ENCODE measurements at places on chromosomes 6 and 20.
A peak's percentile ranks its signal among the peaks of the same experiment; 100 is the strongest.

- no peak for DNase-seq
Measured at GRCh38 chr6:25949695-25950094, 12.9 kb upstream of the TRIM38 start.

DNA sequence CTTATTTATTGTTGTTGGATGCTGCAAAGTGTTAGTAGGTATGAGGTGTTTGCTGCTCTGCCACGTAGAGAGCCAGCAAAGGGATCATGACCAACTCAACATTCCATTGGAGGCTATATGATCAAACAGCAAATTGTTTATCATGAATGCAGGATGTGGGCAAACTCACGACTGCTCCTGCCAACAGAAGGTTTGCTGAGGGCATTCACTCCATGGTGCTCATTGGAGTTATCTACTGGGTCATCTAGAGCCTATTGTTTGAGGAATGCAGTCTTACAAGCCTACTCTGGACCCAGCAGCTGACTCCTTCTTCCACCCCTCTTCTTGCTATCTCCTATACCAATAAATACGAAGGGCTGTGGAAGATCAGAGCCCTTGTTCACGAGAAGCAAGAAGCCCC, 12.1 kb downstream of the MICB start:
- DNase-seq = no peak

- DNase-seq = no peak
Measured at GRCh38 chr6:36054956-36055355, 27.3 kb downstream of the MAPK14 start.

DNA sequence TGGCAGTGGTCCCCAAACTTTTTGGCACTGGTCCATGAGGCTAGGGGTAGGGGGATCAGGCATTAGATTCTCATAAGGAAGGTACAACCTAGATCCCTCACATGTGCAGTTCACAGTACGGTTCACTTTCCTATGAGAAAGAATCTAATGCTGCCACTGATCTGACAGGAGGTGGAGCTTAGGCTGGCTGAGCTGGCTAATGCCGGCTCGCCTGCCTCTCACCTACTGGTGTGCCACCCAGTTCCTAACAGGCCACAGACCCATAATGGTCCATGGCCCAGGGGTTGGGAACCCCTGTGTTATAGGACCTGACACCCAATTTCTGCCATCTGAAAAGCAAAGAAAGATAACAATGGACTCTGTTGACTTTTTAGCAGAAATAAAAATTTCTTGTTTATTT, 199.6 kb downstream of the GMPR start:
- DNase-seq = no peak

DNA sequence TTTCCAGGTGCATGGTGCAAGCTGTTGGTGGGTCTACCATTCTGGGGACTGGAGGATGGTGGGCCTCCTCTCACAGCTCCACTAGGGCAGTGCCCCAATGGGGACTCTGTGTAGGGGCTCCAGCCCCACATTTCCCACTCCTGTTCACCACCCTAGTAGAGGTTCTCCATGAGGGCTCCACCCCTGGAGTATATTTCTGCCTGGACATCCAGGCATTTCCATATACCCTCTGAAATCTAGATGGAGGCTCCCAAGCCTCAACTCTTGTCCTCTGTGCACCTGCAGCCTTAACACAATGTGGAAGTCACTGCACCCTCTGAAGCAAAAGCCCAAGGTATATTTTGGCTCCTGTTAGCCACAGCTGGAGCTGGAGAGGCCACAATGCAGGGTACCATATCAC, 393.5 kb downstream of the RNGTT start:
- no peak for DNase-seq

DNA sequence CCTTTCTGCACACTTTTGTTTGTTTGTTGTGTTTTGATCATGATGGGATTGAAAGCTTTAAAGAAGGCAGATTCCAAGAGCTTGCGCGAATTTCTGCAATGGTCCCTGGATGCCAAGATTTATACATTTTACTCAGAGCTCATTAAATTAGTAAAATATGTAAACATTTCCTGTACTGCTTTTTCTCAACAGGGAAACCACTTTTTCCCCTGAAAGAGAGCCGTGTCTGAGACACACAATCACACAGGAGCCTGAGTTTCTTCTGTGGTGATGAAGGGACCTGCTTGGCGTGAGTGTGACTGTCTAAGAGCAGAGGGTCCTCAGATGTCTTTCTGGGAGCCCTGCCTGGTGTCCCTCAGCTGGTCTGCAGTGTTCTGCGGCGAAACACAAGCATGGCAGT, 12.1 kb upstream of the TAGAP start:
- DNase-seq = no peak

- DNase-seq = no peak
Measured at GRCh38 chr6:95629551-95629950, 52.2 kb downstream of the MANEA start.

GRCh38 chr6:136343700-136344099, 54.1 kb upstream of the BCLAF1 start:
- DNase-seq = no peak

DNA sequence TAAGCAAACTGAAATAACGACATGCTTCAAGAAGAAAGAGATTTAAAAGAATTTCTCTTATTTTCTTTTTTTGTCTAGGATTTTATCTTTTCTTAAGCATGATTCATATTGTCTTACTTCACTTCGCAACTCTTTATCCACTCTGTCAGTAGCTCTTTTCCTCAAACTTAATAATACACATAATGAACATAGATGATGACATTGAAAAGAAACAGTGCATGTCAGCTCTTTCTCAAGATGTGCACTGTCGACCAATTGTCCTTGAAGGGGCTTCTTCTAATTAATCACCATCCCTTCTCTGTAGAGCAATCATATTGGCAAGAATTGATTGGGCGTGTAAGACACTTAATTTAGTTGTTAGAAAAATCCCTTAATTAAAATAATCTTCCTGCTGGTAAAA, 356.5 kb downstream of the EYS start:
- DNase-seq = no peak

- no peak for DNase-seq
Measured at GRCh38 chr20:37261714-37262113, at the start of gene GHRH. Gene GHRH (minus strand): TSS chr20:37261814. CDS start chr20:37256889, 4,925 bp downstream.

DNA sequence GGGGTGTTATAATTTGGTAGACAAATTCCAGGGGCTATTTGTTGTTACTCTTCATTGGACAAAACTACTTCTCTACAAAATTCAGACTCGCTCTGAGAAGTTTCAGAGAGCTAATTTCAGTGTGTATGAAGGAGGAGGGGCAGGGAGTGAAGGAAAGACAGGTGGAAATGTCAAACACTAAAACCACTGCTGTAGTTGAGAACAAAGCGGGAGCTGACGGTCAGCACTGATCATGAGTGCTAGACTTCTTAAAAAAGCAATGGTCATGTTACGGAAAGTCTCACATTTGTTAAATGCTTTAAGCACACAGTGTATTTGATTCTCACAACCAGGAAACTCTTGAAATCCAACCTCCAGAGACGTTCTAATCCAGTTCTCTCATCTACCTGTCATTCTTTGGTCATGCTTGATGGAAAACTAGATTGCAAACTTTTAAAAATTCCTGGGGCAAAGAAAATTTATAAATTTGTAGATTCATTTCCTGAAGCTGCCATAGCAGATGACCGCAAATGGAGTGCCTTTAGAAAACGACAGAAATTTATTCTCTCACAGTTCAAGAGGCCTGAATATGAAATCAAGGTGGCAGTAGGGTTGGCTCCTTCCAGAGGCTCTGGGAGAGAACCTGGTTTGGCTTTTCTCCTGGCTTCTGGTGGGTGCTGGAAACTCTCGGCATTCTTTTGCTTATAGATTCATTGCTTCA, 100.7 kb upstream of the CARMIL1 start:
- DNase-seq = no peak

- DNase-seq = no peak
Measured at GRCh38 chr20:37296371-37296770, 6.9 kb downstream of the MANBAL start.

DNA sequence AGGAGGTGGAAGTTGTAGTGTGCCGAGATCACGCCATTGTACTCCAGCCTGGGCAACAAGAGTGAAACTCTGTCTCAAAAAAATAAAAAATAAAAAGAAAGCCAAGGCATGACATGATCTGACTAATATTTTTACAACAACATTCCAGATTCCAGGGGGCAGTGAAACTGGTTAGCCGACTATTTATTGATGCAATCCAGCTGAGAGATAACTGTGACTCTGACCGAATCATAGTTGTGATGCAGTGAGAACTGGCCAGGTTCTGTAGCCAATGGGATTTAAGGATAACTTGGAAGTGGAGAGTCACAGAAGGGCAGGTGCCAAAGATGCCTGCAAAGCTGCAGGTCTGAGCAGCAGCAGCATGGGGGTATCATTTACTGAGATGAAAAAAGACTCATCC, 82.9 kb upstream of the TSHZ2 start:
- peak; percentile 84 for DNase-seq

DNA sequence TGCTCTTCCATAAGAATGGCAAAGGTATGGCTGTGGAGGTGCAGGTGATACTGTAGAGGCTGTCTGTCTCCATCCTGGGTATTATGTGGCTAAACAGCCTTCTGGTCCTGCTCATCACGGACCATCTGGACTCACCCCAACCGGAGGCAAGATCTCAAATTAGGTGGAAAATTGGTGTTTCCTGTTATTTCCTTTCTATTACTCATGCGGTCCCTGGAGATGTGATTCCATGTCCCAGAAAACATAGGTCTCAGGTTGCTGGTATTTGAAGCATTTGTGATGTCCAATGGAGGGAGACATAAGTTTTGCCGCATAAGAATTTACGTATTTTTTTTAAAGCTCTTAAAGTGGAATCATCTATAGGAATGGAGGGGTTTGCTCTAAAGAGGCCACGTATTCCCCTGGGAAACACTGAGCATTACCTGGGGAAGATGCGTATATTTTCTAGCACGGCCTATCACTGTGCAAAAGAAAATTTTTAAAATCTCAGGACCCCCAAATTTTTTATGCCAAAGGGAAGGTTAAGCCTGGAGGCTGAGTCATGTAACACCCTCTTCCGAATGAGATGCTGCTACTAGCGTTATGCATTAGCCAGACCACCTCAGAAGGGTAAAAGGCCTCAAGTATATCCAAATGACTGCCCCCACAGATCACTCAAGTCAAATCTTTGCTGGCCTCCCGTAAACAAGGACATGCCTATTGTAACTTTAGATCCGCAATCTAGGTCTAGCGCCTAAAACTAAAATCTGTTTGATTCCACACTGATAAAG, 22.4 kb upstream of the PBOV1 start:
- peak; percentile 44 for DNase-seq

- no peak for DNase-seq
Measured at GRCh38 chr6:53861518-53861917, 66.7 kb downstream of the LRRC1 start.

DNA sequence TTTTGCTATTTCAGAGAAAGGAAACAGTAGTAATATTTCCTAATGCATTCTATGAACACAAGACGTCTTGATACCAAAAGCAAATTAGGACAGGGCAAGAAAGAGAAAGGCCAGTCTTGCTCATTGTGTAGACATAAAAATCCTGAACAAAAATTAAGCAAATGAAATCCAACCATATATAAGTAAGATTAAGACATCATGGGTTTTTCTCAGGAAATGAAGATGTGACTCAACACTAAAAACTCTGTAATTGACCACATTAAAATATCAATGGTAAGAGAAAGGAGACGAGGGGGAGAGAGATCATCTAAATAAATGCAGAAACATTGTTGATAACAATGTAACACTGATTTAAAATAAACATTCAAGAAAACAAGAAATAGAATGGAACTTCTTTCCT, 205.4 kb downstream of the SOD2 start:
- peak; percentile 36 for DNase-seq

DNA sequence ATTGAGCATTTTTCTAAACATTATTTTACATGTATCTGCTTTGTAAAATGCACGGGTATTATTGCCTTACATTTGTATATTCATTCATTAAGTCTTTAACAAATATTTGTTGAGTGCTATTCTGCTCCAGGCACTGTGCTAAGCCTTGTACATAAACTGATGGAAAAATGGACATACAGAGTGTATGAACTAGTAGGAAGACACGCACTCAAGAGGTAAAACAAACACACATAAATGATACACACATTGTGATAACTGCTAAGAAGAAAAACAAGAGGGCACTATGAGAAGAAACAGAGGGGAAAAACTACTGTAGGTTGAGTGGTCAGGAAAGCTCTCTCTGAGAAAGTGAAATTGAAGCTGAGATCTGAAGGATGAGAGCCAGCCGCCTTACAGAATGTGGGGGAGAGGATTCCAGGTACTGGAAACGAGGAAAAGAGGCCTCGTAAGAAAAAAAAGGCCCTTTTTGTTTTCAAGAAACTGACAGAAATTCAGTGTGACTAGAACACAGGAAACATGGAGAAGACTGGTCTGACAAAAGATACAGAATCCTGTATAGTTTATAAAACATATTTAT, 117.5 kb downstream of the EYA4 start:
- no peak for DNase-seq

DNA sequence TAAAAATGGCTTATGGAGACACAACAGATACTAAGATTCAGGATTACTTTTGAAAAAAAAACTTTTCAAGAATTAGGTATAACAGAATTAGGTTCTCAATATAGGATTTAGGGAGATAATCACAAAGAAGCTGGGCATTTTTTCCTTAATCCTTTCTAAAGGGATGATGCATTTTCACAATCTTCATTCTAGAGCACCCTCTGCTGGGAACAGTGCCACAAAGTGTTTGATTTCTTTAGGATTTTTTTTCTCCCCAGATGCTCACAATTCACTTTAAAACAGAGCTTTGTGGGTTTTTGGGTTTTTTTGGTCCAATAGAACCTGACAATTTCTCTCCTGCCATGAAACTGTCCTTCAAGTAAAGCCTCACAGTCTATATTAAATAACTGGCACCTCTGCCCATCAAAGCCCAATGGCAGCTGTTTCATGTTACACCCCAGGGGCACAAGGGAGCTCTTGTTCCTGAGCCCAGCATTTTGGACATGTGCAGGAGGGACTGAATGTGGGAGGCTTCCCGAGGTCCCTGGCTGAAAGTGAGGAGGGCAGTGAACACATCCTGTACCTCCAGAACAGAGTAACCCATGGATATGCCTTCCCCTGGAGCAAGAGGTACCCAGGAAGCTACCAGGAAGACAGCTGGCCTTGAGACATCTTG, 39.7 kb downstream of the PREP start:
- DNase-seq = peak; percentile 59

DNA sequence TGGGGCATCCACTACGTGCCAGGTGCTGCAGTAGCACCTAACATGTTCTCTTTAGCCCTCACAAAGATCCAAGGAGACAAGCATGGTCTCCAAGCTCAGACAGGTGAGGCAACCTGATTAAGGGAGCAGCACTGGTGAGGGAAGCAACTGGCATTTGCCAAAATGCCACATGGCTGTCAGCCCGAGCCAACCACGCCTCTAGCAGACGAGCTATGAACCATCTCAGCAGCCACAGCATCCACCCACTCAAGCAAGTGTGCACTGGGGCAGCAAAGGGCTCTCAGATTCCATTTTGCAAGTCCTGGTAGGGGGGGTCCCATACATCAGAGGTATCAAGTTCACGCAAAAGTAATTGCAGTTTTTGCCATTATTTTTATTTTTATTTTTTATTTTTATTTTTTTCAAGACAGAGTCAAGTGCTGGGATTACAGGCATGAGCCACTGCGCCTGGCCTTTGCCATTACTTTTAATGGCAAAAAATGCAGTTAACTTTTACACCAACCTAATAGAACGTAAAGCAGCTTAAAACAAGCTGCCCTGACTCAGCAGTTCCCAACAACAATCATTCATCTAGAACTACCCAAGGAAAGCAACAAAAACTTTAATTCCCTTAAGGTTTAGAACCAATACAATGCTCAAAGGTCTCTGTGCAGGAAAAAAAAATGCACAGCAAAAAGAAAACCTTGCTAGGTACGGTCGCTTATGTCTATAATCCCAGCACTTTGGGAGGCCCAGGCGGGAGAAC, 36.3 kb upstream of the SPDEF start:
- no peak for DNase-seq

GRCh38 chr6:34370361-34370760, 22.1 kb downstream of the NUDT3 start:
- no peak for DNase-seq

- peak; percentile 68 for DNase-seq
Measured at GRCh38 chr6:31175971-31176370, 5.5 kb upstream of the POU5F1 start.

Measured in fibroblast of mammary gland (primary cell).